ENCODE measurements at places on chromosomes 2 and 18. TPM values are rescaled to one million over a fixed set of nuclear protein-coding genes. Genes with fewer than 3 reads are reported as not detected.
A peak's percentile ranks its signal among the peaks of the same experiment; 100 is the strongest.

DNA sequence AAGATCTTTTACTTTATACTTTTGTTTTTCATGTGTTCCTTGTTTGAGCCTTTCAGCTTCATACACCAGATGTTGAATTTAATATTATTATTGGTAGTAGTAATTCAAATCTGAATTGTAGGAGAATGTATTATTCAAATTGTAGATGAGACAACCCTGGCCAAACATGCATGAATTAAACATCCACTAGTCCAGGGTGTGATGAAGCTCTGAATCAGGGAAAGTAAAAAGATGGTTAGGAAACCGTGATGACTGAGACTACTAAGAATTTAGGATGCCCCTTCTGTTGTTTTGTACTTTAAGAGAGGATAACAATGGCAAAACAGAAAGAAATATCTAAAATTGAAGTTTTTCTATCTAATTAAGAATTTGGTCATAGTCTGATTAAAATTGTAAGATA is 227.8 kb upstream of the CDH2 start:
- H3K27ac ChIP-seq, result no peak overlapping the region
- DNase-seq, result no peak
- H3K36me3 ChIP-seq, result no peaks in the 10 kb centered on the region
- H3K27me3 ChIP-seq, result no peaks in the 10 kb centered on the region
- no peak overlapping the region for H3K4me3 ChIP-seq
- H3K4me1 ChIP-seq, result no peaks in the 10 kb centered on the region

GRCh38 chr2:119478978-119479295 is 45.3 kb downstream of the SCTR start:
- no peaks in the 10 kb centered on the region for H3K36me3 ChIP-seq
- no peak overlapping the region for H3K27ac ChIP-seq
- no peak for DNase-seq

DNA sequence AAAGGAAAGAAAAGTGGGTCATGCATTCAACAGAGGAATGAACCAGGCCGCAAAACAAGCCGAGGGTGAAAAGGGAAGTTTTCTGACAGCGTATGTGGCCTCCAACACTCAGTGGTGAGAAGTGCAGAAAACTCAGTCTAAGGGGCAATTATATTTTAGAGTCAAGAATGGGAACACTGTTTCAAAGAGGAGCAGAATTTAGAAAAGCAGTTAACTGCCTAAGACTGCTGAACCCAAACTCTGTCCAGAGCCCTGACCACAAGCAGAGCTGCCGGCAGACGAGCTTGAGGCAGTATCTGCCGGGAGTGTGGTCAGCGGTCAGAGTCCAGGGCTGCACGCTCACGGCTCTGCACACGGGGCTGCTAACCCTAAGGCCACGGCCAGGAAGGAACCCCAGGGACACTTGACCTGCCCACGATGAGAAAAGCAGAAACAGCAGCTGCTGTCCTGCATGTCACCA is 347.0 kb upstream of the ID2 start:
- no peak for DNase-seq
- no peaks in the 10 kb centered on the region for H3K36me3 ChIP-seq
- no peaks in the 10 kb centered on the region for H3K27me3 ChIP-seq
- H3K4me1 ChIP-seq, result no peaks in the 10 kb centered on the region
- no peak overlapping the region for H3K4me3 ChIP-seq

DNA sequence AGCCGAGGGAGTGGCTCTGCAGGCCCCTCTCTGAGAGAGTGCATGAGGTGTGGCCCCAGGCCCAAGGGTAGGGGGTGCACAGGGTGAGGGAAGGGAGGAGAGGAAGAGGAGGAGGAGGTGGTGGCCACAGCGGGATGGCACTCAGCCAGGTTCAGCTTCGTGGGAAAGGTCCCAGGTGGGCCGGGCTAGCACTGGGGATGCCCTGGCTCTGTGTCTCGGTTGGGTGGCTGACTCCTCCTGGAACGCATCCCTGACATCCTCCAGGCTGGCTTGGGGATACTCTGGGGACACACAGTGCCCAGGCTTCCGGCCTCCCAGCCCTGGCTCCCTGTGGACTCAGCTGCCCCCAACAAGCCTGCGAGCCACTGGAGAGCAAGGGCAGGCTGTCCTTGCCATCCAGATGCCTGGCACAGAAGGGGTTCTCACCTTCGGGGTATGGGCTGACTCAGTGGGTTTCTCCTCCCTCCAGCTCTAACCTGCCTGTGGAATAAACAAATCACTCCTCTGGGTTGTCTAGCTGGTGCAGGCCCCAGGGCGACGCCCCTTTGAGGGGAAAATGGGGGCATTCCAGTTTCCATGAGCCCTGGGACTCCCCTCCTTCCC is 582 bp upstream of the ZAP70 start:
- no peak overlapping the region for H3K4me3 ChIP-seq
- H3K4me1 ChIP-seq, result no peaks in the 10 kb centered on the region
- H3K36me3 ChIP-seq, result no peaks in the 10 kb centered on the region
- no peaks in the 10 kb centered on the region for H3K27me3 ChIP-seq
- H3K27ac ChIP-seq, result no peak overlapping the region
- peak; percentile 31 for DNase-seq

- no peaks in the 10 kb centered on the region for H3K36me3 ChIP-seq
- no peak overlapping the region for H3K27ac ChIP-seq
- no peaks in the 10 kb centered on the region for H3K4me1 ChIP-seq
- no peak for DNase-seq
- no peaks in the 10 kb centered on the region for H3K27me3 ChIP-seq
Observed at GRCh38 chr2:180413336-180413735, 406.2 kb upstream of the CWC22 start.

GRCh38 chr2:45918463-45919159 is 267.1 kb downstream of the PRKCE start:
- DNase-seq, result no peak
- H3K36me3 ChIP-seq, result no peaks in the 10 kb centered on the region
- peaks cover 18% of the 10 kb centered on the region for H3K4me1 ChIP-seq

GRCh38 chr2:100344433-100344832 is 22.1 kb upstream of the LONRF2 start:
- no peak overlapping the region for H3K4me3 ChIP-seq
- no peak for DNase-seq
- H3K27me3 ChIP-seq, result no peaks in the 10 kb centered on the region
- H3K4me1 ChIP-seq, result no peaks in the 10 kb centered on the region
- no peaks in the 10 kb centered on the region for H3K36me3 ChIP-seq

DNA sequence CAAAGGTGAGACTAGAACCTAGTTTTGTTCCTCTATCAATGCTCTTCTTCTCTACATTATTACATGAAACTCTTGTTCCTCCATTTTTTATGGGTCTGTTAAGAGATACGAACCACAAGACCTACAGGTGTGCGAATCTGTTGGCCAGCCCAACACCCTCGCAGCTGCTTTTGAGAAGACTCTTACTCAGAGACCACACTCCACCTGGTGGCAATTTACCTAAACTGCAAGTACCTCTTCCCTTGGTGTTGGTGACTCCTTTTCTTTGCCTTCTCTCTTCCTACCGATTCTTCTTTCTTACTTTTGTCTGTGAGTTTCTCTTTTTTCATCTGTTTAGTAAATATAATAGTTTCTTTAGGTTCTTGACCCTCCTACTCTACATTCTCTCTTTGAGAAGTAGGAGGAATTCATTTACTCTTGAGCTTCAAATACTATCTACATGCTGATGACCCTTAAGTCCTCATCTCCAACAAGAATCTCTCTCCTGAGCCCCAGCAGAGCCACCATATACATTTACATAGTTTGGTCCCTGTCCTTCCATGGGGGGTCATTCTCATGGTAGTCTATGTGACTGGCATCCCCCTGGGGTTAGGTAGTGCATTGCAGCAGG is 81.8 kb upstream of the GAREM1 start:
- no peaks in the 10 kb centered on the region for H3K4me1 ChIP-seq
- no peak overlapping the region for H3K27ac ChIP-seq
- H3K27me3 ChIP-seq, result no peaks in the 10 kb centered on the region
- H3K4me3 ChIP-seq, result no peak overlapping the region
- no peak for DNase-seq

DNA sequence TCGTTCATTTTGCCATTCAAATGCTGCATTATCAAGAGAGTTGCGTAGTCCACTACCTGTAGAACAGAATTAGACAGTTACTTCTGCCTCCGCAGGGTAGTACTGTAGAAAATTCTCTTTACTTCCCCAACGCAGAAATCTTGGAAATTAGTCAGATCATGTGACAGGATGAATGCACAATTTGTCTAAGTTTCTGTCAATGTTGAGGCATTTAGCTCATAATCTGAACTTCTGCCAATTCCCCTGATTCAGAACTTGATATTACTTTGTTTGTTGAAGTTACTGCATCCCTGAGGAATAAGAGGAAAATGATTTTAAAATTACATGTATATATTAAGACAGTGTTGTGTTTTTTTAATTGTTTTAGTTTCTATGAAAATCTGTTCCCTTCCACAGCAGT is 83.4 kb downstream of the TTC27 start:
- H3K4me3 ChIP-seq, result no peak overlapping the region
- peak; percentile 48 for DNase-seq
- no peaks in the 10 kb centered on the region for H3K4me1 ChIP-seq
- H3K27ac ChIP-seq, result no peak overlapping the region
- H3K36me3 ChIP-seq, result no peaks in the 10 kb centered on the region

GRCh38 chr2:240232961-240233884 is 92.8 kb upstream of the OTOS start:
- H3K27me3 ChIP-seq, result no peaks in the 10 kb centered on the region
- H3K27ac ChIP-seq, result no peak overlapping the region
- H3K36me3 ChIP-seq, result no peaks in the 10 kb centered on the region
- H3K4me3 ChIP-seq, result no peak overlapping the region

GRCh38 chr2:2000724-2001061 is 256.4 kb upstream of the PXDN start:
- no peaks in the 10 kb centered on the region for H3K4me1 ChIP-seq
- no peak overlapping the region for H3K4me3 ChIP-seq
- no peak overlapping the region for H3K27ac ChIP-seq
- H3K27me3 ChIP-seq, result peaks cover 15% of the 10 kb centered on the region
- DNase-seq, result no peak

DNA sequence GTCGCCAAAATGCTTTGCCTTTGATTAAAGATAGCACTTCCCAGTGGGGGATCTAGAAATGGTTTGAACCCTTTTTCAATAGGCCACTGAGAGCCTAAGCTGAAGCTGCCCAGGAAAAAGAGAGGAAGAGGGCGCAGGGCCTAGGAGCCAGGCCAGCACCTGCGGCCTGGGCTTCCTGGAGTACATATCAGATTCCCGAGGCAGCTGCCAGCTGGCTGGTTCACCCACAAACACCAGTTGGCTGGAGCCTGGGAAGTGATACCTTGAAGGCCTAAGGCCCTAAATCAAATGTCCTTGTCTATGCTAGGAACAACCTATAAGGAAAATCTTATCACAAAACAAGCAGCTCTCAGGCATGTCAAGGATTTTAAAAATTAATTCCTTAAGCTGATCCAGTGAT is 37.1 kb downstream of the ANKRD44 start:
- no peak for DNase-seq
- H3K4me3 ChIP-seq, result no peak overlapping the region
- H3K27me3 ChIP-seq, result no peaks in the 10 kb centered on the region

DNA sequence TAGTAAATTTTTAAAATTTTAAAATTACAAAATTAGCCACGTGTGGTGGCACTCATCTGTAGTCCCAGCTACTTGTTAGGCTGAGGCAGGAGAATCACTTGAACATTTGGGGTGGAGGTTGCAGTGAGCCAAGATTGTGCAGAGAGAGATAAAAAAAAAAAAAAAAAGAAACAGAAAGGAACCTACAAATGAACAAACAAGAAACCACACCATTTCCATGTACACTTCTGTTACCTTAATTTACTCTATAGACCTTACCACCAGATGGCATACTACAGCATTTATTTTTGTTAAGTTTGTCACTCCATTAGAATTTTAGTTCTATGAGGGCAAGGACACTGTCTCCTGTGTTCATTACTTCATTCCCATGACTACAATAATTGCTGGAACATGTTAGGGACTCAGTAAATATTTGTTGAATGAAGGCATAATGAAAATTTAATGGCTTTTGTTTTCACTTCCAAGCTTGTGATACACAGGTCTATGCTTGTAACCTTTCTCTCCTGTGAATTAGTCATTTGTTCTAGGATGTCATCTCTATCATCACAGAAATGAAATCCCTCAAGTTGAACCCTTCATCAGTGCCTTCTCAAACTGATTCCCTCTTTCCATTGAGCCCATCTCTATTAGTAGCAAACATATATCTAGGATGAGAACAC is 76.0 kb downstream of the ARHGAP15 start:
- no peaks in the 10 kb centered on the region for H3K4me1 ChIP-seq
- no peaks in the 10 kb centered on the region for H3K27me3 ChIP-seq
- H3K27ac ChIP-seq, result no peak overlapping the region
- H3K36me3 ChIP-seq, result no peaks in the 10 kb centered on the region
- DNase-seq, result no peak
- no peak overlapping the region for H3K4me3 ChIP-seq

DNA sequence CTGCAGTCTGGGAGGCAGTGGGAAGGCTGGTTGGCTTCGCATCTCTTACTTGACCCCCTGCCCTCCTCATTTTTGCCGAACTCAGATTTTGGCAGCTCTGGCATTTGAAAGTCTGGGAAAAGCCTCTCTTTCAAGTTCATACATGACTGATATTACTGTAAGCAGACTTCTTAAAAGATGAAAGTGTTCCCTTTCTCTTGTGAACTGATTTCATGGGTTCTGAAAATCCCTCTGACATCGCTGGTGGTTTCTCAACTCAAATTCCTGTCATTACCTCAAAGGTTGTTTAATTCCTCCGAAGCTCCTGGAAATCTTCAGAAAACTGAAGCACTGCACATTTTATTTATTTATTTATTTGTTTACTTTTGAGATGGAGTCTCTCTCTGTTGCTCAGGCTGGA is 16.9 kb upstream of the SLC38A11 start:
- no peaks in the 10 kb centered on the region for H3K27me3 ChIP-seq
- no peak for DNase-seq
- no peak overlapping the region for H3K27ac ChIP-seq
- no peak overlapping the region for H3K4me3 ChIP-seq
- no peaks in the 10 kb centered on the region for H3K4me1 ChIP-seq
- H3K36me3 ChIP-seq, result no peaks in the 10 kb centered on the region

GRCh38 chr18:72107647-72108383 is 436.3 kb downstream of the CBLN2 start:
- H3K4me3 ChIP-seq, result no peak overlapping the region
- no peaks in the 10 kb centered on the region for H3K36me3 ChIP-seq
- peak; percentile 6 for DNase-seq
- H3K27me3 ChIP-seq, result no peaks in the 10 kb centered on the region
- no peaks in the 10 kb centered on the region for H3K4me1 ChIP-seq

- H3K4me1 ChIP-seq, result no peaks in the 10 kb centered on the region
- no peak overlapping the region for H3K4me3 ChIP-seq
- peak; percentile 11 for DNase-seq
- no peaks in the 10 kb centered on the region for H3K36me3 ChIP-seq
- no peak overlapping the region for H3K27ac ChIP-seq
Observed at GRCh38 chr2:143802242-143802641, 673.0 kb downstream of the ARHGAP15 start.

Gene MRPS9
- 16.9 TPM for total RNA-seq

Gene LCT
- total RNA-seq, result 0.08 TPM

Gene LRRC30
- not detected for total RNA-seq

Gene NYAP2
- total RNA-seq, result 1.0 TPM
